ENCODE measurements at places on chromosomes 5 and 9.

DNA sequence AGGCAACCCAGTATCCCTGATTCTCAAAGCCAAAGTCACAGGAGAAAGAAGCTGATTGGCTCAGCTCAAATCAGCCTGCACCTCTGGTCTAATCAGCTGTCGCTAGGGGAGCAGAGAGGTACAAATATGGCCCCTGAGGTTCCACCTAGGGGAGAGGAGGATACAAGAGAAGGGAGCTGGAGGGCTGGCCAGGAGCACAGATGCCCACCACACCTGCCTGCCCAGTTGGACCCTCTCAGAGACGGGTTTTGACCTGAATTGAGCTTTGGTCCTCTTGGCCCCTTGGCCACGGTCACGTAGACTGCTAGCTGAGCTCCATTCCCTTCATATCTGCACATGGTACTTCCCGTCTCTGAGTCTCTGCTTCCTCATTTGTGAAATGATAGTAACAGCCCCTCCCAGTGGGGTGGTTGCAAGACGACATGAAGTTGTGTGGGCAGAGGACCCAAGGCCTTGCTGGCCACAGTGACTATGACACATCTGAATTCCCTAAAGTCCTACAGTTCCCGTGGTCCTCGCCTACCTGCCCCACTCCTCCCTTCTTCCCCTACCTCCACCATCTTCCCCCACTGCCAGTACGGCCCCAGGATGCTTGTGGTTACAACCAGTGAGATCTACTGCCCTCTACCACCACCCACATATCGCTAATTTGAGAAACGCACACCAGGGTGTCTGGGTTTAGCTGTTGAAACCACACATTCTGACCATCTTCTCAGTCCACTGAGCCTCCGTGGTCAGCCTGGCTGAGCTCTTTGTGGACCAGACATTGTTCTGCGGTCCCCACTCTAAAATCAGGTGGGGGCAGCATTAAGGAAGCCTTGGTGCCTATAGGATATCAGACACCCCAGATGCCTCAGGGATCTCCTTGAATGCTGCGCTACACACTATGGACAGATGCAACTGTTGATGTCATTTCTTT lies 60.3 kb upstream of the NEK6 start:
- no peak for DNase-seq

DNA sequence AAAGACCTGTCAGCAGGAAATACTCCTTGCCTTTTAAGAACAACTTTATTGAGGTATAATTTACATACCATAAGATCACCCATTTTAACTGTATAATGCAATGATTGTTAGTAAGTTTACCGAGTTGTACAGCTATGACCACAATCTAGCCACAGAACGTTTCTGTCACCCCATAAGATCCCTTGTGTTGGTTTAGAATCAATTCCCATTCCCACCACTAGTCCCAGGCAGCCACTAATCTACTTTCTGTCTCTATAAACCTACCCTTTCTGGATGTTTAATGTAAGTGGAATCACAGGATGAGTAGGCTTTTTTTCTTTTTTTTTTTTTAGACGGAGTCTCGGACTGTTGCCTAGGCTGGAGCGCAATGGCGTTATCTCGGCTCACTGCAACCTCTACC lies 4.4 kb downstream of the GPR107 start:
- no peak for DNase-seq

DNA sequence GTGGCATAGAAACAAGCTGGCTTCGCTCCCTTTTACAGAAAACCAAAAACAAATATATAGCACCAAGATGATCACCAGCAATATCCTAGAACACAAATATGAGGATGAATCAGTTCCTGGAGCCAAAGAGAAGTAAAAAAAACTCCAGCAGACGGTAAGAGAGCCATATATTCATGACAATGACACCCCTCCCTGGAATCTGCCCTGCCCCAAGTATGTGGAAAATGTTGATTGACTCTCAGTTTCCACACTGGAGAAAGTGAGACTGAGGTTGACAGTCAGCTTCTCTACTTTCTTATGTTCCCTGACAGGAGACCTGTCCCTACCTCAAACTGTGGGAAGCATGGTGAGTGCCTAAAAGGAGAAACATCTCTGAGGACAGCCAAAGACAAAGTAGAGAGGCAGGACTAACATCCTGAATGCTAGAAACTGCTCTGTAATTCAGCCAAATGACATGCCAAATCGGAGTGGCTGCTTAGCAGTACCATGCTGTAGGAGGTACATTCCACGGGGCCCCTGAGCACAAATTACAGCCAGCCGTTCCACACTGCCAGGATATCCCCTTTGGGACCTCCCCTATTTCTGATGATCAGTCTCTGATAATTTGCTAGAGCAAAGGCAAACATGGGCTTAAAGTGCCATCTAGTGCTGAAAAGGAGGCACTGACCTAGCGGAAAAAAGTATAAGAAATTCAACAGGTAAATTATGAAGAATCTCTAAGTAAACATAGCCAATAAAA lies 424.0 kb upstream of the RGMB start:
- no peak for DNase-seq

GRCh38 chr9:110807956-110808598 lies 139.5 kb downstream of the MUSK start:
- DNase-seq: no peak

DNA sequence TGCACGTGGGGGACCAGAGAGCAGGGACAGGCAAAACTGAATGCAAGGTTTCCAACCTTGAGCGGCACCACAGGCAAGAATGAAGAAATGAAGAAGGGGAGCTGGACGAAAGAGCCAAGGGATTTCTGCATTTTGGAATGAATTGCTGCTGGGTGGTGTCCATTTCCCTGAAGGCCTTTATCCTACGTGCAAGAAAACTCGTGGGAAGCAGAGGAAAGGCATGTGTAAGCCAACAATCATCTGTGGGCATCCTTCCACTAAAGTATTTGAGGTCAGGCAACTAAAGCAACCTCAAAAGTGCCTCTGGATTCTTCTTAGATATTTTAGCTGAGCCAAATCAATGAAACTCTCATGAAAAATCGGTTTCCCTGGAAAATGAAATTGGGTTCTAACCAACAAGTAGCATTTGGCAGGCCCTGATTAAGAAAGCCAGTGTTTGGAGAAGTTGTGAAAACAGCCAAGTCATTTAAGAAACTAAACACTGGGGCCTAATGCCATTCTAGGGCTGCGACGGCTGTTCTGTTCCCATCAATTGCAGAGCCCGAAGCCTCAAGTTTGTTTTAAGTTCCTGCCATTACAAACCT lies 4.7 kb upstream of the TGFBI start:
- DNase-seq: no peak

All from stimulated activated CD8-positive, alpha-beta memory T cell treated with anti-CD3 and anti-CD28 coated beads, Interleukin-15, amount 100 ng/mL, for 48 hours (primary cell).